ENCODE measurements at places on chromosomes 16 and 17. TPM values are rescaled to one million over a fixed set of nuclear protein-coding genes. Genes with fewer than 3 reads are reported as not detected.

Gene RCVRN
- total RNA-seq: 0.37 TPM

Gene LPCAT2
- 9.9 TPM for total RNA-seq

Gene ACSM3
- total RNA-seq: 15.8 TPM

Gene ACSM2A
- not detected for total RNA-seq

Gene ABCC6
- total RNA-seq: 1.8 TPM

Gene COPS3
- total RNA-seq: 65.5 TPM

Gene TMEM100
- 18.0 TPM for total RNA-seq

Gene KCNJ18
- total RNA-seq: not detected

GRCh38 chr17:49111934-49112333 lies 20.6 kb upstream of the B4GALNT2 start:
- no peak for DNase-seq
- H3K4me1 ChIP-seq: no peaks in the 10 kb centered on the region
- H3K4me3 ChIP-seq: no peak overlapping the region
- H3K27me3 ChIP-seq: no peaks in the 10 kb centered on the region

DNA sequence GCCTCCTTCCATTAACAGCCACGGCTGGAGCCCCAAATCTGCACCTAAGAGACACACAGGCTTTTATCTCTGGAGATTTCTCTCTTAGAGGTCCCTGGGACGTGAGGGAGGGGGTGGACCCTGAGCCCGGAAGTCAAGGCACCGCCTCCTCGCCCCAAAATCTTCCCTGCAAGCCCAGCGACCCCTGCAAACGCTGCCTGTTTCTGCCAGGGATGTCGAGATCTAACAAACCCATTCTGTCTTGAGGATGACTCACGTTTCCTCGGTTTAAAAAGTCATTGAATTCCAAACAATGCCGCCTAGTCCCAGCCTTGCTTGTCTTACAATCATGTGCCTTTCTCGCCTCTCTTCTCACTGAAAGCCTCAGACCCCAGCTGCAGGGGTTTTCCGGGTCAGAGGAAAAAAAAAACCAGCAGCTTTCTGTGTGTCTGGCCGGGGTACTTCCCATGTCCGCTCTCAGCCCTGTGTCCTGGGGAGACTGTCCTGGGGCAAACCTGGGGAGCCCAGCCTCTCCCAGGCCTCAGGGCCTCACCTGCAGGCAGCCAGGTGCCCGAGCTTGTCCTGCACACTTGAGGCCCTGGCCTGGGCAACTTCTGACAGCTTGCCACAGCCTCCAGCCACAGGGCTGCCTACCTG lies 15.4 kb downstream of the ARL2BP start:
- no peak overlapping the region for H3K4me3 ChIP-seq
- peak overlapping the region; percentile 23 for H3K27ac ChIP-seq
- no peak for DNase-seq
- peaks cover 8% of the 10 kb centered on the region for H3K36me3 ChIP-seq

- H3K27me3 ChIP-seq: no peaks in the 10 kb centered on the region
- H3K4me1 ChIP-seq: no peaks in the 10 kb centered on the region
- no peak for DNase-seq
Observed at GRCh38 chr16:63652091-63652490, 1469.8 kb downstream of the CDH11 start.

GRCh38 chr17:62688398-62689160 lies 61.1 kb downstream of the MRC2 start:
- no peak overlapping the region for H3K4me3 ChIP-seq
- H3K27me3 ChIP-seq: no peaks in the 10 kb centered on the region
- no peak overlapping the region for H3K27ac ChIP-seq
- peaks cover 9% of the 10 kb centered on the region for H3K36me3 ChIP-seq

DNA sequence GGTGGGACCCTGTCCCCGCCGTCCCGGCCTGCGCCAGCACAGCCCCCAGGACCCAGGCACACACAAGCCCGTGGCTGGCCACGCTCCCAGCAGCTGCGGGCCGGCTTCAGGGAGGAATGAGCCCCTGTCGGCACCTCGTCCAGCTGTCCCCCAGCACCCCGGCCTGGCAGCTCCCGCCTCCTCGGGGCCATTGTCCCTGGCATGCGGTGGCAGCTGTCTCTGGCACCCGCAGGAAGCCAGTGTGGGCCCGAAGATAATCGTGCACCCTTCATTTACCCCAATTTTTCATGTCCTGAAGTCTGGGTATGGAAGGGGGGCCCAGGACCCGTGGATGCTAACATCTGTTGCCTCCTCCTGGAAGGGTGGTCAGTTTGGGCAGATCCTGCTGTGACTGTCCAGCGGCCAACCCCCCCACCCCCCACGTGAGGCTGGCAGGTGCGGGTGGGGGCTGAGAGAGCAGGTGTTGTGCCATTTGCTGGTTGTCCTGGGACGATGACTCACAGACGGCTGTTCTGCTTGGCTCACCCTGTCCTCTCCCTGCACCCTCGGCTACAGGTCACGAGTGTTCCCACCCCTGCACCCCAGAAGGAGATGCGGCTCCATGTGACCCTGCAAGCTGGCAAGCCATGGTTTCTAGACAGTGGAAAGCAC lies 4.0 kb upstream of the LMF1 start:
- H3K27me3 ChIP-seq: no peaks in the 10 kb centered on the region
- peaks cover 22% of the 10 kb centered on the region for H3K4me1 ChIP-seq
- no peak overlapping the region for H3K4me3 ChIP-seq
- no peaks in the 10 kb centered on the region for H3K36me3 ChIP-seq
- H3K27ac ChIP-seq: no peak overlapping the region

GRCh38 chr16:9139965-9140364 lies 48.5 kb downstream of the HAPSTR1 start:
- DNase-seq: no peak
- no peak overlapping the region for H3K4me3 ChIP-seq
- no peak overlapping the region for H3K27ac ChIP-seq
- H3K4me1 ChIP-seq: peaks cover 7% of the 10 kb centered on the region

DNA sequence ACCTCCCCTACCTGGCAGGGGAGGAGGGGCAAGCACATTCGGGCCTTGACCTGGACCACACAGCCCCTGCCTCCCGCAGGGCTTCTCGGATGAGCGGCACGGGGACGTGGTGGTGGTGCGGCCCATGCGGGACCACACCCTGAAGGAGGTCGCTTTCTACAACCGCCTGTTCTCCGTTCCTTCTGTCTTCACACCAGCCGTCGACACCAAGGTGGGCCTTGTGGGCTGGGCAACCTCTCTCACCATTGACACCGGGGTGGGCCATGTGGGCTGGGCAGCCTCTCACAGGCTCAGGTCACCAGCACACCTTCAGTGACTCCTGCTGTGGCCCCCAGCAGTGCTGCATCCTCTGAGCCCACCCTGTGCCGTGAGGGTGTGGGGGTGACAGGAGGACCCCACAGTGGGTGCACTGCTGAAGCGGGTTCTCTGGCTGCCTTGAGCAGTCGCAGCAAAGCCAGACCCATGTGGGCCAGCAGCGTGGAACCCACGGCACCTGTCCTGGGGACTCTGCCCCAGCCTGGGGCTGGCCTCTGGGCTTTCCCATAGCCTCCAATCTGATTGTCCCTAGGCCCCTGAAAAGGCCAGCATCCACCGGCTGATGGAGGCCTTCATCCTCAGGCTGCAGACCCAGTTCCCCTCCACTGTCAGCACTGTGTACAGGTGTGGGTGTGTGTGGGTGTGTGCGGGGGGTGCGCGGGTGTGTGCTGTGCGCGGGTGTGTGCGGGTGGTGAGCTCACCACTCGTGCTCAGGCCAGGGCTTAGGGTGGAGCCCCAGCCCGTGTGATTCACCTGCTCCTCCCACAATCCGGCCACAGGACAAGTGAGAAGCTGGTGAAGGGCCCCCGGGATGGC lies 7.5 kb downstream of the CTU2 start:
- H3K4me1 ChIP-seq: no peaks in the 10 kb centered on the region
- DNase-seq: no peak
- H3K36me3 ChIP-seq: peaks cover 45% of the 10 kb centered on the region
- no peak overlapping the region for H3K27ac ChIP-seq
- H3K27me3 ChIP-seq: no peaks in the 10 kb centered on the region

DNA sequence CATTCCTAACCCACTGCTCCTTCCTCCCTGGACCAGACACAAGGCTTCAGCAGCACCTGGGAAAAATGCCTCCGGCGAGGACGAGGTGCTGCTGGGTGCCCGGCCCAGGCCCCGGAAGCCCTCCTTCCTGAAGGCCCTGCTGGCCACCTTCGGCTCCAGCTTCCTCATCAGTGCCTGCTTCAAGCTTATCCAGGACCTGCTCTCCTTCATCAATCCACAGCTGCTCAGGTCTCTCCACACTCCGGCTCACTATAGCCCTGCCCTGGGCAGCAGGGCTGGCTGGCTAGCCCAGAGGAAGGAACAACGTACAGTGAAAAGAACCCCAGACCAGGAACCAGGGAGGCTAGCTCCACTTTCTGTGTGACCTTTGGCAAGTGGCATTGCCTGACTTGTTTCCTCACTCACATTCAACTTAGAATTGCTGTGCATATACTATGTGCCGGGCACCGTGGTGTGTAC lies 26.2 kb downstream of the ABCC3 start:
- H3K4me1 ChIP-seq: no peaks in the 10 kb centered on the region
- DNase-seq: no peak
- no peaks in the 10 kb centered on the region for H3K36me3 ChIP-seq
- peak overlapping the region; percentile 82 for H3K27ac ChIP-seq
- no peak overlapping the region for H3K4me3 ChIP-seq

- H3K27ac ChIP-seq: no peak overlapping the region
- DNase-seq: peak; percentile 49
- no peaks in the 10 kb centered on the region for H3K4me1 ChIP-seq
- H3K27me3 ChIP-seq: no peaks in the 10 kb centered on the region
Observed at GRCh38 chr16:48448841-48449481, 63.7 kb upstream of the SIAH1 start.

- no peaks in the 10 kb centered on the region for H3K27me3 ChIP-seq
- no peak overlapping the region for H3K4me3 ChIP-seq
- no peaks in the 10 kb centered on the region for H3K36me3 ChIP-seq
- H3K4me1 ChIP-seq: no peaks in the 10 kb centered on the region
- no peak overlapping the region for H3K27ac ChIP-seq
Observed at GRCh38 chr17:8797621-8798175, 1.5 kb downstream of the MFSD6L start.

GRCh38 chr17:64504769-64505339 lies 1.2 kb downstream of the DDX5 start:
- peak overlapping the region; percentile 100 for H3K27ac ChIP-seq
- H3K4me1 ChIP-seq: no peaks in the 10 kb centered on the region
- H3K27me3 ChIP-seq: no peaks in the 10 kb centered on the region
- peaks cover 68% of the 10 kb centered on the region for H3K36me3 ChIP-seq

DNA sequence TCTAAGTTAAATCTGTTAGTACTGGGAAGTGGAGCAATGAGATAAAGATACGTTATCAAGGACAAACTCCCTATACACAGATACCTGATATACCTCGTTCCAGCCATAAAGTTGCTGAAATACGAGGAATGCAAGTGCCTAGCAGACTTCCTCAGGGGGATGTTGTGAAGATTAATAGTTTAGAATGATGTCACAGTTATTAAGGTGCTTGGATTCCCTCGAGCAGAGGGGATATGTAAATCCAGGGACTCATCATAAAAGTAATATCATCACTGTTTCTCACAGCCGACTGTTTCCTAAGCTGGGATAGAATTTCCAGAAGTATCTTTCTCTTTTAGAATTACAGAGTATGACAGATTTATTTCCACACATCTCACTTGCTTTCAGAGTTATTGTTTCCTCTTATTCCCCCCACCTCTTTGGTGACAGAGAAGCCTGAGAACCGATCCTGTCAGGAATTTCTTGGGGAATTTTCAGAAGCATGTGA lies 28.4 kb upstream of the ZFHX3 start:
- H3K4me3 ChIP-seq: no peak overlapping the region
- no peaks in the 10 kb centered on the region for H3K36me3 ChIP-seq
- peaks cover 4% of the 10 kb centered on the region for H3K4me1 ChIP-seq

GRCh38 chr17:4711661-4712181 lies 1.3 kb downstream of the ARRB2 start:
- H3K4me1 ChIP-seq: peaks cover 11% of the 10 kb centered on the region
- DNase-seq: no peak
- H3K27ac ChIP-seq: peak overlapping the region; percentile 87
- peak overlapping the region; percentile 9 for H3K4me3 ChIP-seq

DNA sequence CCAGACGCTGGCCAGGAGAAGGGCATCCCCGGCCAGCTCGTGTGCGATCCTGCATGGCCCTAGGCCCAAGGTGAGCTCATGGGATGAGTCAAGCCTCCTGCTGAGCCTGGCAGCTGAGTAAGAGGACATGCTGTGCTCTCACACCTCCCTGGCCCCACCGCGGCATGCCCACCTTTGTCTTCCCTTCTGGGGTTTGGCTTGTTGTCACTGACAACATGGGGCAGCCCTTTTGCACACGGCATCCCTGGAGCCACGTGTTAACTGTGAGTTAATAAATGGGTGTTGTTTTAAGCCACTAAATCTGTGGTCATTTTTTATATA lies 8.9 kb upstream of the TNS4 start:
- no peaks in the 10 kb centered on the region for H3K27me3 ChIP-seq
- H3K36me3 ChIP-seq: no peaks in the 10 kb centered on the region
- no peak for DNase-seq
- H3K4me1 ChIP-seq: no peaks in the 10 kb centered on the region
- no peak overlapping the region for H3K27ac ChIP-seq

DNA sequence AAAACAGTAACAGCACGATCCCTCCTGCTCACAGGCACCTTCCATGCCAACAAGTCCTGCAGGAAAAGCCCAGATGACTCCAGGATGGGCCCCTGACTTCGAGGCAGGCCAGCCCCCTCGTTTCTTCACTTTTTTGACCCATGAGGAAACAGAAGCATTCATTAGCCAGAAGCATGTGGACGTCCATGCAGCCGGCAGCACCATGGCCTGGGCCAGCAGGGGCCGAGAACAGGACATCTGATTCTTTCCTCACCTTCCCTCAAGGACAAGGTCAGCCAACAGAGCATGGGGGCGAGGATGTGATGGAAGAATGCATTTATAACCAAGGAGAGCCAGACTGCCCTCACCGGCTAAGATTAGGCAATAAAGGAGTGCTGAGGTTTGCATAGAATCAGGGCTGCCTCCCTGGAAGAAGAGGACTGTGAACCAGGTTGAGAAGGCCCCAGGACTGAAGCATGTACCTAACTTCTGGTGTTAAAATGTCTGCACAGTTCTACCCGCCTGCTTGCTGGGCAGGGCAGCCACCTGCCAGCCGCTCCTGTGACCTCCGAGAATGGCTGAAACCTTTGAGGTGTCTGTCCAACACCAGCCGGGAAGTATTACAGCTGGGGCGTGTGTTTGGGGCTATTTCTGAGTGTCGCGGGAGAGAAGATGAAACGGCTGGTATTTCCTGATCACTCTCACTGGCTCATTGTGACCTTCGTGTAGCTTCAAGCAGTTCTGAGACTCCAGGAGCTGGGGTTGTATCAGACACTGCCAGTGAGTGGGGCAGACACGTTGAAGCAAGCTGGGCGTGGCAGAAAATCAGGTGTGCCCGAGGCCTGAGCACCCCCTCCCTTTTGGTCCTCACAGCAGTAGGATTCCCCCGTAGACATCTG lies 94.0 kb upstream of the TNRC6C start:
- H3K36me3 ChIP-seq: no peaks in the 10 kb centered on the region
- no peaks in the 10 kb centered on the region for H3K4me1 ChIP-seq
- H3K27me3 ChIP-seq: no peaks in the 10 kb centered on the region

DNA sequence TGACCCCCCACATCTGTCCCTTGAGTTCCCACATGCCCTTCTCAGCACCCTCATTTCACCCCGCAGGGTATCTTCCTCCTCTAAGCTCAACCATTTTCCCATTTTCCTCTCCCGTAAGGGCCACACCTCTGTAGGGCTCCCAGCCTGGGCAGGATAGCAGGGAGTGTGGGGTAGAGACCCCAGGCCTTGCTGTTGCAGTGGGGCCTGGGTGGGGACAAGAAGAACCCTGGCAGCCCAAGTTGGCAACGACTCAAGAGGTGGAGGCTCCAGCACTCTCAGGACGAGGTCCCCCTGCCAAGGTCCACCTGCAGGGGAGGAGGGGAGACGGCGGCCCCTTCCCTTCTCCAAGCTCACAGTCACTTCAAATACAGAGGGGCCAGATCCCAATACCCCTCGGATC lies 2.0 kb upstream of the TMEM92 start:
- H3K4me3 ChIP-seq: no peak overlapping the region
- DNase-seq: no peak
- no peaks in the 10 kb centered on the region for H3K4me1 ChIP-seq
- no peaks in the 10 kb centered on the region for H3K36me3 ChIP-seq
- H3K27me3 ChIP-seq: no peaks in the 10 kb centered on the region
- peak overlapping the region; percentile 61 for H3K27ac ChIP-seq
